PC-9 (cell line): ENCODE measurements at places on chromosomes 5 and 9. TPM values are rescaled to one million over a fixed set of nuclear protein-coding genes. Genes with fewer than 3 reads are reported as not detected.

- DNase-seq: peak; percentile 75
These were observed 14.9 kb upstream of the FGFR4 start for GRCh38 chr5:177071666-177072385.

GRCh38 chr5:79746642-79747569 lies 57.3 kb downstream of the CMYA5 start:
- DNase-seq: no peak

PCDHB4 gene
- total RNA-seq: 0.09 and 0.13 TPM in 2 replicates

- DNase-seq: no peak
These were observed 6.0 kb downstream of the KIF24 start for GRCh38 chr9:34322899-34323591.

C5orf34 gene
- total RNA-seq: 16.0 and 22.6 TPM in 2 replicates

DNA sequence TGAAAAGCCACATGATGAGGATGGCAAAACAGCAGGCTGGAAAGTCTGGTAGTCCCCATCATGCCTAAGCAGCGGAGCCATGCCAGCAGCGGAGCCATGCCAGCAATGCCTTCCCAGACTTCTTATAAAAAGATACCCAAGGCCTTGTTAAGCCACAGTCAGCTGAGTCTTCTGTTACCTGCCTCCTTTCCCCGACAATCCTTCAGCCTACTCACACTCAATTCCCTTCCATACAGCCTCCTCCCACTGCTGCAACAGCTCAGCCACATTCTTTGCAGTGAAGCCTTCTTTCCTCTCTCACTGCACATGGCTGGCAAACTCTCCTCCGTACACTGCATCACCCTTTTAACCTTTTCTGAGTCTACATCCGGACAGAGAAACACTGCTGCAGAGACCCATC lies 114.9 kb downstream of the AUH start:
- DNase-seq: no peak

- DNase-seq: no peak
These were observed 20.9 kb upstream of the HAPLN1 start for GRCh38 chr5:83741571-83741970.

GPBP1 gene
- total RNA-seq: 62.4 and 75.0 TPM in 2 replicates

C5orf58 gene
- total RNA-seq: not detected in 2 replicates

EIF4EBP3 gene
- 4.8 and 5.6 TPM in 2 replicates for total RNA-seq

DNA sequence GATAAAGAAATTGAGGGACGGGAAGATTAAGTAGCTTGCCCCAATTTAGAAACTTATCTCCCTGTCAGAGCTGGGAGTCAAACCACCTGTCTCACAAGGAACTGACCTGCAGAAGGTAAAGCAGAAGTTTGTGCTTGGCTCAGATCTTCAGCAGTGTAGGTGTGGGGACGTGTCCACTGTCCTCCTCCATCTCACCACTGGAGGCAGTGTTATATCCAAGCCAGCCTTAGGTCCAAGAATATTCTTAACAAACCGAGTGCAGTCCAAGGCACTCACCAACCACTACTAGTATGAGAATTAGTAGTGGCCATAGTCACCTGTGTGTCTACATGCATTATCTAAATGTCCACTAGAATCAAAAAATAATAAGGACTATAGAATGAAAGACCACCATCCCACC lies 86.3 kb upstream of the IRX1 start:
- DNase-seq: no peak

DNA sequence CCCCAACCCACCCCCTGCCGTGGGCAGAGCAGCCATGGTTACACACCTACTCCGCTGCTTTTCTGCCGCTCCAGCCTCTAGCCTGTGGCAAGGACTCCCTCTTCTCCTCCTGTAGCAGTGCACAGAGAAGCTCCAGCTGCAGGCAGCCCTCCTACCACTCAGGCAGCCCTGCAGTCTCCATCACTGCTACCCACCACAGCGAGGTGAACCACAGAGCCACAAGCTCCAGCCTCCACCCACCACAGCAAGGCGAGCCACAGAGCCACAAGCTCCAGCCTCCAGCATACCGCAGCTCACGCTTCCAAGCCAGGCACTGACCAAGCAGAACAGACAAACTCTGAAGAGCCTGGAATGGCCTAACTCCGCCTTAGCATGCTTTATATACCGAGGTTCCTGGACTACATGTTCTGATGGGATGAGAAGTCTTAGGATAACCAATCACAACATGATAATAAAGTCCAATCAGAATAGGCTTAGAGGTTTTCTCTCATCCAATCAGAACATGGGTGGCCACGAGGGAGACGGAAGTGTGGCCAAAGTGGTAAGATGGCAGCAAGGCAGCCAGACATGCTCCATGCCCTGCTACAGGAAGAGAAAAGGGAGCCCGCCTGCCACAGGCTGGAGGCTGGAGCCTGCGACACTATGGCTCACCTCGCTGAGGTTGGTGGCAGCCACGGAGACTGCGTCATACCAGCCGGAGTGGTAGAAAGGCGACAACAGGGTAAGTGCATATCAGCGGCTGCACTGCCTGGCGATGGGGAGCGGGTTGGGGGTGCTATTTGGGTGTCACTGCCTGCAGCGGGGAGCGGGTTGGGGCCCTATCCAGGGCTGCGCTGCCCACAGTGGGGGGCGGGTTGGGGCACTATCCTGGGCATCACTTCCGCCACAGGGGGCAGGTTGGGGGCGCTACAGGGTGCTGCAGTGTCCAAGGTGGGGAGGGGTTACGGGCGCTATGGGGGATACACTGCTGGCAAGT lies 75.8 kb upstream of the PCAT7 start:
- no peak for DNase-seq

RGS14 gene
- 11.9 and 13.6 TPM in 2 replicates for total RNA-seq

TRIP13 gene
- 56.1 and 74.0 TPM in 2 replicates for total RNA-seq

GRCh38 chr5:171107669-171108068 lies 201.4 kb upstream of the TLX3 start:
- DNase-seq: no peak

- no peak for DNase-seq
These were observed 235.3 kb upstream of the HAPLN1 start for GRCh38 chr5:83955916-83956315.

DNA sequence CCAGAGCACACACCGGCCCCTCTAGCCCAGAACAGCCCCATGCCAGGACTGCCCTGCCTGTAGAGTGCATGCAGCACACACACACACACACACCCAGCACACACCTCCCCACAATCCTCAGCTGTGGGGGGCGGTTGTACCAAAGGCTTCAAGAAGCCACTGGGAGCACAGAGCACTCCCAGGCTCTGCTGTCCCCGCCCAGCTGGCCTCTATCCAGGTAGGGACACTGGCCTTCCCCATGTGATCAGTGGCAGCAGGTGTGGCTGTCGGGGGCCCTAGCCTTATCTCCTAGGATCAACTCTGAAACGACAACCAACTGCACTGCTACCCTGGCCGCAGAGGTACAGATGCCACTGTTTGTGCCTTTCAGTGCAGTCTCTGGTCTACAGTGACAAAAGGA lies 2.0 kb downstream of the ANAPC2 start:
- DNase-seq: no peak

GRCh38 chr5:139807647-139808030 lies 12.0 kb downstream of the PSD2 start:
- DNase-seq: no peak

KCNT1 gene
- not detected in 2 replicates for total RNA-seq

DNA sequence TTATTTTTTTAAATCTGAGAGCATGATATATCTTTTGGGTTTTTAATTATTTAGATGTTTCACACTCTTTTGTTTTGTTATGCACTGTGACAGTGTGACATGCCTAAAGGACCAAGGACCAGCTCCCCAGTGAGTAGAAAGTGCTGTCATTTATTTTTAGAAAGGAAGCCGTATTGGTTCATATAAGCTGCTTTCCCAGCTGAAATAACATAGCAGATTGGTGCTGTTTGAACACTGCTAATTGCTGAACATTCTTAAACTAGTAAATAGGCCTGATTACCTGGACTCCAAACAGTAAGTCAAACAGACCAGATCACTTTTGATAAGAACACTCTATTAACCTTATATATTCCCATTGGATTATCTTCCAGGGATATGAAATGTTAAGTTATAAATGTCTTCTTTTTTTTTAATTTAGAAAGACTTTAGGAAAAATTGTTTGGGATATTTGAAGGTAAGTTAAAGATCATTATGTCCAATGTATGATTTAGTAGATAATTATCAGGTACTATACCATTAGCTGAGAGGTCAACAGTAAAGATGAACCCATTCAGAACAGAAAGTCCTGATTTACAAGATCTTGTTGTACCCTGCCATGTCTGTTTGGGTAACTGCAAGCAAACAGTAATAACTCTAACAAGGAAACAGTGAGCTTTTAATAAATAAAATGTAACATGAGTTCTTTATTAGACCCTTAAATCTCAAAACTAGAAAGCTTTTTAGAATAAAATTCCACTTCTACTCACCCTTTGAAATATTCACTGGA lies 27.8 kb upstream of the ELL2 start:
- DNase-seq: no peak

DNA sequence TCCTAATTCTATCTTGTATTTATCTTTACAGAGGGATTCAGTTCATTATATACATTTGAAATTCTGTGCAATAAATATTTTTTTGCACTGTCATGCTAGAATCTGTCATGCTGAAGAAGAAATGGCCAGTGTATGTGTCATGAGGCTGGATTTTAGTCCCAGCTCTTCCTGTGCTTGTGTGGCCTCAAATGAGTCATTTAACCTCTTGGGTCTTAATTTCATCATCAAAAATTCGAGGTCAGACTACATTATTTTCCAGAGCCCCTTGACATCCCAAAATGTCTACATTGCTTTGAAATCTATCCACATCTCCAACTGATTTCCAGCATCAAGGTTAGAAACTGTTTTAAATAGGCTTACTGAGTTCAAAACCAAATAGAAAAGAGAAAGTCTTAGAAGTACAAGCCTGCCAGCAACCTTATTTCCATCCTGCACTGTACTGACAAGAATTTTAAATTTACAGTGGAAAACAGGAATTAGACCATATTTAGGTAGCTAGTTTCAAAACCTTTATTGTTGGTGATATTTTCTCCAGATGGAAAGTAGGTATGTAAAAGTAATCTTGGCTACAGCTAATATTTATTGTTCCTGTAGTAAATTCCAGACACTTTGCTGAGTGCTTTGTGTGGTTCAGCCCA lies 96.7 kb upstream of the MAMDC2 start:
- peak; percentile 34 for DNase-seq

DNA sequence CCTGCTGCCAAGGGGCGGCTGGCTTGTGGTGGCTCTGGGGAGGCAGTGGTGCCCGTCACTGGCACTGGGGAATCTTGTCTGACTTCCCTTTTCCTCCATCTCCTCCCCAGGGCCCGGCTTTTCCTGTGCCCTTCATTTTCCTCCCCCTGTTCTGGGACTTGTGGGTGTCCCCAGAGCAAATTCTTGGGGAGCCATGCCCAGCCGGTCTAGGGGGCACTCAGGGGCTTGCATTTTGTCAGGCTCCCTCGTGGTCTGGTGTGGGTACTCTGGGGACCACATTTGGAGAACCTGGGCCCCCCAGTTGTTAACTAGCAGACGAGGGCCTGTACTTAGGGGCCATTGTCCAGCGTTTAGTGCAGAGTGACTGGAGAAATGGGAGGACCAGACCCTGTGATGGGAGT lies 105.2 kb upstream of the IER5L start:
- no peak for DNase-seq

DNA sequence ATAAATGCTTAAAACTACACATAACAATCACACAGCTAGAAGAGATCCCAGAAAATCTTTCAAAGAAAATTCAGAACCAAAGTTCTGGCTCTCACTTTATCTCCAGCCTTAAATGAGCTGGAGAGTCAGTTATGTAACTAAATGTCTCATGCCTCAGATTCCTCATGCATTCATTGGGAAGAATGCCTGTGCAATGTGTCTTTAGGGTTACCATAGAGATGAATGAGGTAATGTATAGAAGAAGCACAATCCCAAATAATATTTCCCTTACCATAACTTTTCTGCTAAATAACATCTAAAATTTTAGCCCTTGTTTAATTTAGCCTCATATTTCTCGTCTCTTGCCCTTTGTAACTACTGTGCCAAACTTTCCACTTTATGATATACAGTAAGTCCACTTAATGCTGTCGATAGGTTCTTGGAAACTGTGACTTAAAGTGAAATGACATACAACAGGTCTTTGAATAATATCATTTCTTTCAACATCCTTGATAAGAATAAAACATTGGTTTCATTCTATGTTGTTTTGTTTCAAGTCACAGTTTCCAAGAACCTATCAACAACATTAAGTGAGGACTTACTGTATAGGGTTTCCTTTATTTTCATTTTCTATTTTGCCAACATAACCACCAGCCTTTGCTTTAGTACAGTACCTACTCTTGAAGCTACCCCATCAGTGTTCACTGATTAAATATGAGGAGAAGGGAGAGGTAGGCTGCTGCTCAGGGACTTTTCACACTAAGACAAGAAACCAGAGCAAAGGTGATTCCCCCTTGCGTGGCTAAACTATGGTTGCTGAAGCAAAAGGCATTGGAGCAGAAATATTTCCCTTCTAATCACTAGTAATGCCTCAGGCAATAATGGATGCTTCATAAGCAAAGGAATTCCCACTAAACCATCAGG lies 295.7 kb upstream of the PTGER4 start:
- peak; percentile 56 for DNase-seq

RMND5B gene
- total RNA-seq: 30.3 and 35.1 TPM in 2 replicates

- no peak for DNase-seq
These were observed 181.0 kb upstream of the CLINT1 start for GRCh38 chr5:158039911-158040347.

DNA sequence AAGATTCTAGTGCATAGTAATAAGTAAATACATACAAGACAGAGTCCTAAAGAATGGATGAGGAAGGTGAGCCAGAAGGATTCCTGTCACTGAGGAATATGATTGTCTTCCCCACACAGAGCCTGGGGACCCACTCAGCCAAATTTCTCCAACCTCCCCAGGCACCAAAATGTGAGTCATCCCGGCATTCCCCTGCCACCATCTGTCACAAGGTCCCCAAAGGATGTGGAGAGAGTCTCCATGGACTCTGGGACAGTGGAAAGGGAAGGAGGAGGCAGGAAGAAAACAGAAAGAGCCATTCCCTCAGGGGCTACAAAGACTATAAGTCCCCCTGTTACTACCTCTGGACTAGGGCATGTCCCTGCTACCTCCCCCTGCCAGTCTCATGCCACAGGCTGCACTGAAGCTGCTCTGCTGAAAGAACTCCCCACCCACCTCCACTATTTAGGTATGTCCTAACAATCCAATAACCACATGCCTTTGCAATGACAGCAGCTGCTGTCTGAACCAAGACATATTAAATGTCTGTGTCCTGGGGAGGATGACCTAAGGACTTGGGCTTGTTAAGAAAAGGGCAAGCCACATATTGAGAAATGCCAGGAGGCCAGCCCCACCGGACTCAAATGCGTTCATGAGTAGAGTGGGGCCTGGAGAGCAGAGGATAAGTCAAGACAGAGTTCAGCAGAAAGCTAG lies 10.7 kb upstream of the OR5C1 start:
- peak; percentile 49 for DNase-seq

CLPTM1L gene
- total RNA-seq: 260 and 266 TPM in 2 replicates

- no peak for DNase-seq
These were observed 57.3 kb upstream of the TAF11L2 start for GRCh38 chr5:17440766-17441165.

CER1 gene
- not detected in 2 replicates for total RNA-seq

GRCh38 chr5:178486239-178486641 lies 104.0 kb downstream of the COL23A1 start:
- no peak for DNase-seq

PCDHGA12 gene
- total RNA-seq: not detected in 2 replicates

GRCh38 chr9:115520646-115521045 lies 402.7 kb upstream of the TNC start:
- DNase-seq: no peak

CTXN3 gene
- total RNA-seq: not detected in 2 replicates
